ENCODE measurements at places on chromosomes 5 and 9.

DNA sequence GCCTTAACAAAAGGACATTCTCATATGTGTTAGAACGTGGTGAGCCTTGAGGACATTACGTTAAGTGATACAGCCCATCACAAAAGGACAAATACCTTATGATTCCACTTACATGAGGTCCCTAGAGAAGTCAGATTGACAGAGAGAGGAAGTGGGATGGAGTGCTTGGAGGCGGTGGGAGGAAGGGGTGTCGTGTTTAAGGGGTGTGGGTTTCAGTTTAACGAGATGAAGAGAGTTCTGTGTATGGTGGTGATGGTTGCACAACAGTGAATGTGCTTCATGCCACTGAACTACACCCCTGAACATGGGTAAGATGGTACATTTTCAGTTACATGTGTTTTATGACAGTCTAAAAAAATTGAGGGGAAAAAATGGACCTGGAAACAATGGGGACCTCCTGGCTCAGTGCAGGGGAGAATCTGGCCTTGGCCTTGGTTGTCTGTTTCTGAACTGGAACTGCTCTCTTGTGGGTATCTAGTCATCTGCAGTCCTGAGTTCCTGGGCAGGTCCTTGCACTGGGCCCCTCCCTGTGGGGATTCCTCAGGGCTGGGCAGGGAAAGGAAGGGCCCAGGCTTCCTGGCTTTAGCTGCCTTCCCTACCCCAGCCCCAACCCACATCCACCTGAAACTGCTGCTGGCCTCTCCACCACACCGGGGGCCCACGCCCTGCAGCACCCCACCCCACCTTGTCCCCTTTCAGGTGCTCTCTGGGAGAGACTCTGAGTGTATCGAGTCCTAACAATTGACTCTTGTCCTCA lies 17.8 kb downstream of the LRRC8A start:
- DNase-seq, result no peak

- DNase-seq, result no peak
Measured at GRCh38 chr5:172953776-172954675, 5.2 kb upstream of the RPL26L1 start.

DNA sequence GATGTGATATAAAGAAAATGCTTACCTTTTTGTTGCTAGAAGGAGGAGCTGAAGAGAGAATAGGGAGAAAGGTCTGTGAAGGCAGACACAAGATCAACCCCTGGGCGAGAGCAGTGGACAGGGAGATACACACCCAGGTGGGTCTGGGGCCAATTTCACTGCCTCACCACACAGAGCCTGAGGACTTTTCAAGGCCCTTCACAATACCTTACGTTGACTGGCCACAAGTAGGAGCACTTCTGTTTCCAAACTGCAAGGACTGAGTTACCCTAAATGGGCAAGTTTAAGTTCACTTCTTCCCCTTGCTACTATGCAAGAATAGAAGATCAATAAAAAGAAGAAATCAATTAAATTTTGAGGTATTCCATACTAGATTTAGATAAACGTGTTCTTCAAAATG lies 174.5 kb upstream of the SLC12A2 start:
- no peak for DNase-seq

DNA sequence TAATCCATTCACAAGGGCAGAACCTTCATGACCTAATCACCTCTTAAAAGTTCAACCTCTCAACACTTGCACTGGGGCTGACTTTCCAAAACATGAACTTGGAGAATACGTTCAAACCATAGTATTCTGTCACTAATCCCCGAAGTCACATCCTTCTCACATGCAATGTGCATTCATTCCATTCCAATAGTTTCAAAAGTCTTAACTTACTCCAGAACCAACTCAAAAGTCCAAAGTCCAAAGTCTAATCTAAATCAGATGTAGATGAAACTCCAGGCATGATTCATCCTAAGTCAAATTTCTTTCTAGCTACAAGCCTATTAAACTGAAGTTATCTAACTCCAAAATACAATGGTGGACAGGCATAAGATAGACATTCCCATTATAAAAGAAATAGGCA lies 21.7 kb upstream of the ADAMTSL1 start:
- no peak for DNase-seq

- DNase-seq, result no peak
Measured at GRCh38 chr9:130295431-130295830, 29.9 kb downstream of the HMCN2 start.

- no peak for DNase-seq
Measured at GRCh38 chr5:116396476-116397099, 178.0 kb downstream of the SEMA6A start.

- no peak for DNase-seq
Measured at GRCh38 chr9:112056996-112057395, 118.1 kb downstream of the SUSD1 start.

- DNase-seq, result no peak
Measured at GRCh38 chr5:30752015-30752414, 441.5 kb upstream of the CDH6 start.

DNA sequence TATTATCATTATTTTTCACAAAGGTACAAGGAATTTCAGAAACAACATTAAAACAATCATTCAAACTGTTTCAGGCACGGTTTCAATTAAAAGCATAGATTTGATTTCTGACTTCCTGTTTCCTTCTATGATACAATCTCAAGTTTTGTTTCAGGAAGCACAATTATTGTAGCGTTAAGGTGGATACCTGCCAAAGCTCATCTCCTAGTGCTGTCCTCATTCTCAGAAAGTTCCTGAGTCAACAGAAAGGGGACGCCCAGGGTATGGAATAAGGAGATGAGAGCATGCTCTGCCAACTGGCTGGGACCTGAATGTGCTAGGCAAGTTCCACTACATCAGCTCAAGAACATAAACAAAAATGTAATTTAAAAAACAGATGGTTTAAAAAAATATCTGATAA lies 2.0 kb upstream of the TRIM14 start:
- no peak for DNase-seq

GRCh38 chr9:36969216-36969771 lies 64.8 kb downstream of the PAX5 start:
- no peak for DNase-seq

- DNase-seq, result no peak
Measured at GRCh38 chr9:126468141-126468825, 141.7 kb downstream of the MVB12B start.

DNA sequence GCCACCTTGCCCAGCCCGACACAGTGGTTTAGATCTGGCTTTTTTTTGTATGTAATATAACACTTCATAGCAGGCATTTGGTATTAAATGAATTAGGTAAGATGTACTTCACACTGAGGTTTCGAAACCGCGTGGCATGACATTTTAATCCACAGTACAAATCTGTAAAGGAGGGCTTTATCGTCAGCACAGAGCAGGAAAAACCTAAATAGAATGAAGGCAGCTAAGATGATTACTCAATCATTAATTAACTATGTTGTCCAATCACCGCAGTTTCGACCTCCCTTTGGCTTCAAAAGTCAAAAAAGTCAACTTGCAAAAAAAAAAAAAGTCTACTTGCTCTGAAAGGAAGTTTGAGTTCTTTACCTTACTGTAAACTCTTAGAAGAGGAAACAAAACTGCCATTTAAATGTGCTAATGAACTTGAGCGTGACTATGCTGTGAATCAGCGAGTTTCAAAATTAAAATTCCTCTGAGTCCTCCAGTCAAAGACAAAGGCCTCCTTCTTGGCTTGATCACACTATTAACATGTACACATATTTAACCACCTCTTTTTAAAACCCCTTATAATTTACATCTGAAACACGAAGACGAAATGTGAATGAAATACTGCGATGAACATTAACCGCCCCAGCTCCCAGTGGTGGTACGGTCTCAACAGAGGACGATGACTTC lies 698 bp upstream of the SEC24A start:
- no peak for DNase-seq

- no peak for DNase-seq
Measured at GRCh38 chr5:137730336-137730735, 5.6 kb downstream of the KLHL3 start.

DNA sequence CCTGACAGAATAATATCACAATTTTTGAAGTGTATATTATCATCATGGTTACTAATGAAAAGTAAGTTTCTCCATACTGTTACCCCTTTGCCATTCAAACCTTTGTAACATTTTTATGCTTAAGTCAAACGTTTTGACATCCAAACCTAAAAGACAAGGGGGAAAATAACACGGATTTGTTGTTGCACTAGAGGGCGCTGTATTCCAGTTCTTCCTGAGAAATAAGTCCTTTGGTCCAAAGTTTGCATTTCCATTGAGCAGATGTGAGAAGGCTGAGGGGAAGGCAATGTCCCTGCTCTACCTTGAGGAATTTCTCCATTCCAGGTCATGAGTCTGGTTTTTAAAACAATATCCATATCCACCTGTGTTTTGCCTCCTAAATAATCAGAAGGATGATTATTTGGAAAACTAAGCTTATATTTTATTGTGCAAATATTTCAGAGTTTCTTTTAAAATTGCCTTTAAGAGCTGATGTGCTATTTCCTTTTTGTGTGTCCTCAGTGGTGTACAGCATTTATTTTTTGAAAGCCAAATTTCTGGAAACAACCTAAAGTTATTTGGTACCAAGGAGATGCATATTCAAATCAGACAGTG lies 9.7 kb downstream of the LECT2 start:
- no peak for DNase-seq

- DNase-seq, result no peak
Measured at GRCh38 chr9:70486127-70486526, 71.7 kb upstream of the KLF9 start.

GRCh38 chr5:6553972-6554371 lies 78.9 kb downstream of the NSUN2 start:
- no peak for DNase-seq

- no peak for DNase-seq
Measured at GRCh38 chr5:175309218-175309810, 134.7 kb downstream of the DRD1 start.

DNA sequence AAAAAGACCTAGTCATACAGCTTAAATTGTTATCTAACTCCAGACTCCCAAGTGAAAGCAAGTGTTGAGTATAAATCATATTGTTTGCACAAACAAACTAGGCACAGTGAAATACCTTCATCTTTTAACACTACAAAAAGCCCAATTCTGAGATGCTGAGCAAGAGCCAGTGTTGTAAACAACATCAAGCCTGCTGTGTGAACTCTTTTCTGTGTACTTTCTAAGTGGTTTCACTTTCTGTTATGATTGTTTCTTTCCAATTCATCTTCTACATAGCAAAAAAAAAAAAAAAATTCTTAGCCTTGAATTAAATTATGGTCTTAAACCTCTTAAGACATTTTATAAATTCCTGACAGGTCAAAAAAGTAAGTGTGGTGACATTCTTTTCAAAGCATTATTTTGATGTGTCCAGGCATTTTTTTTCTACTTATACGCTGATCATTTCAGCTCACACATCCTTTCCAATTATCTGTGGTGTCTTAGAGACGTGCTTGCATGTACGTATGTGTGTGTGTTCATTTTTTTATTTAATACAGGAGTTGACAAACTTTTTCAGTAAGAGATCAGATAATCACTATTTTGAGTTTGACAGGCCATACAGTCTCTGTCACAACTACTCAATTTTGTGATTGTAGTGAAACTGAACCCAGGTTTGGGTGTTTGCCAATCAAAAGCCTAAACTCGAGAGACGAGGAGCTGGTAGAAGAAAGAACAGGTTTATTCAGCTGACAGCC lies 556.1 kb downstream of the CDH9 start:
- no peak for DNase-seq

DNA sequence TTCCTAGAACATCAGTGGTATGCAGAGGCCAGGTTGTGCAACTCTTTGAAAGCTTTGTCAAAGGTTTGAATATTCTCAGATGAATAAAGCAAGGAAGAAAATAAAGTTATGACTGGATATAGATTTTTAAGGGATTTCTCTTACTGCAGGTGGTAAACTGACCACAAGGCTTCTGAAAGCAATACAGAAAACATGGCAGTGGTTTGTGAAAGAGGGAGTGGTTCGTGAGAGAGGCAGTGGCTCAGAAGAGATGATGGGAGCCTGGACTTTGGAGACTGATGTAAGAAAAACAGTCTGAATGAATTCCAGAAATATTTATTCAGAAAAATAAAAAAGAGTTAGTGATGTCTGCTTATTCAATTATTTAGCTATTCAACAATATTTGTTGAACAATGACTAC lies 380.4 kb upstream of the CTNND2 start:
- DNase-seq, result no peak

GRCh38 chr5:173989432-173990082 lies 587 bp downstream of the C5orf47 start:
- DNase-seq, result no peak

GRCh38 chr9:71706176-71706575 lies 62.1 kb downstream of the CEMIP2 start:
- DNase-seq, result no peak

- DNase-seq, result no peak
Measured at GRCh38 chr5:73451224-73452130, 2.9 kb upstream of the FOXD1 start.

DNA sequence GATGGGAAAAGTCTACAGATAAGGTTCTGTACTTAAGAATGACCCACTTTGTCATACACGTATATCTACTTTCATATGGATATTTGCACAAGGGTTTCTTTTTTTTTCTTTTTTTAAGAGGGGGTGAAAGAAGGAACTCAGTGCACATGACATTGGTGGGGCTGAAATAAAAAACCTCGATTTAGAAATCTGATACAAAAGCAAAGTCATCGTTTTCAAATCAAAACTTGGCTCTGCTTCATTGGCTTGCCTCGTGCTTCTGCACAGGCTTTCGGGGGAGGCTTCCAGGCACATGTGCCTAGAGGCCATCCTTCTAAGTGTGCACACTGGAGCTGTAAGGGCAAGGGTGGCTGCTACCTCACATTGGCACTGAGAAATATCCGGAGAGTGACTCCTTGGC lies 31.1 kb downstream of the PTTG1 start:
- no peak for DNase-seq

GRCh38 chr5:142481410-142481809 lies 156.6 kb upstream of the SPRY4 start:
- no peak for DNase-seq

- DNase-seq, result no peak
Measured at GRCh38 chr5:150278916-150279315, 10.7 kb downstream of the CAMK2A start.

DNA sequence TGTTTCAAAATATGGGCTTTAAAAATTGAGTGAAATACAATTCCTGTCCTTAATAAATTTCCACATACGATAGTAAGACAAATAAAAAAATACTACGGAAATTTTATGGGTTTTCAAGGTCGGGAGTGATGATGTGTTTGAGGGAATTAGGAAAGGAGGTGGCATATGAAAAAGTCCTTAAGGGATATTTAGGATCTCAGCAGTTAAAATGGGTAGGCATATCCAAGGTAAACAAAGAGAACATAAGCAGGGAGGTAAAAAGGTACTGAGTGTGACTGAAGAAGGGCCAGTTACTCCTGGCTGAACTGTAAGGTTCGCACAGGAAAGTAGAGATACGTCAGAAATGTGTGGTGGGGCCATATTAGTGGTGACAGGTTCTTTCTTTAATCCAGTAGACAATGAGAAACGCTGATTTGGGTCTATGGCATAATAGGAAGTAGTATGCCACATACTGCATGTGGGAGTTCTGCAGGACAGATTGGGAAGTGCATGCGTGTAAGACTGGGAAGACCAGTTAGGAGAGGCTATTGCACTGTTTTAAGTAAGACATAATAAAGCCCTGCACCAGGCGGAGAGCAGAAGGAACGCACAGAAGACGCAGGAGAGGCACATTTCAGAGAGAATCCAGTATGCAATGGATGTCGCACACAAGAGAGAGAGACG lies 937 bp upstream of the HMGCR start:
- DNase-seq, result no peak

All from stimulated activated CD8-positive, alpha-beta memory T cell treated with anti-CD3 and anti-CD28 coated beads, Interleukin-4, amount 100 ng/mL, for 1 hour (primary cell).